Non-pigmented ciliary epithelial cell (primary cell): ENCODE measurements at places on chromosomes 6 and 20.

- DNase-seq = no peak
These were observed 94.8 kb upstream of the NHSL1 start for GRCh38 chr6:138593909-138594757.

DNA sequence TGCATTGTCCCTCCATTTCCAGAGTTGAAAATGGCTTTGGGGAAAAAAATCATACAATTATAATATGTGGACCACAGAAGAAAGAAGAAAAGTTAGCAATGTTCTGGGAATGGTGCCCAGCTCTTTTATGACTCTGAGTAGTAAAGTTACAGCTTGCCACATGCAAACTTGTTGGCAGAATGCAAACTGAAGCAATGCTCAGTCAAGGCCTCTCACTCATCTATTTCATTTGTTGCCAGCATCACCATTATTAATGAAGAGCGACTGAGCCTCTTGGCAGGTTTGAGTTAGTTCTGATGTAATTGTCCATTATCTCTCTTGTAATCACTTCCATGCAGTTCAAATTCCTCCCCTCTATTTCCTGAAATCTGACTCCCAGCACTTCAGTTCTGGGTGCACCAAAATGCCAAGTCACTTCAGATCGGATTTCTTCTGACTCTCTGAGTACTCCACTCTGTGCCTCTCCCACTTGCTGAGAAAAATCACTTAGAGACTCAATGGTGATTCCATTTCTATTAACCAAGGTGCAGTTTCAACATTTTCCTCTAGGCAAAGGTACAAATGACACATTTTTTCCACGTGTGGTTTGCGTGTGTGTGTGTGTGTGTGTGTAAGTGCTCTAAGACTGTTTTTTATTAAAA is 154.4 kb upstream of the STMND1 start:
- DNase-seq = peak; percentile 77

DNA sequence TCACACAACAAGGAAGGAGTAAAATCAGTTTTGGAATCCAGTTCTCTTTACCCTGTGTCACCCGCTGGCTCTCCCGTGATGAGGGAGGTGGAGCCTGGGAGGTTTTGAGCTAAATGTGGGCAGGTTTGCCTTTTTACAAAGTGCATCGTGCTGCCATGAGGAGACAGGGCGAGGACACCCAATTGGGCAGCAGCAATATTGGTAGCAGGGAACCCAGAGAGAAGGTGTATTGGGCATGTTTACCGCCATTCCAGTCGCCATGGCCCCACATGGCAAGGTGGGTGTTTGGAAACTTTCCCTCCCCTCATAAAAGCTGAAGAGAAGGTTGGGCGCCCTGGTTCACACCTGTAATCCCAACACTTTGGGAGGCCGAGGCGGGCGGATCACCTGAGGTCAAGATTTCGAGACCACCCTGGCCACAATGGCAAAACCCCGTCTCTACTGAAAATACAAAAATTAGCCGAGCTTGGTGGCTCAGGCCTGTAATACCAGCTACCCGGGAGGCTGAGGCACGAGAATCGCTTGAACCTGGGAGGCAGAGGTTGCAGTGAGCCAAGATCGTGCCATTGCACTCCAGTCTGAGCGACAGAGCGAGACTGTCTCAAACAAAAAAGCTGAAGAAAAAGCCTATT is 3.5 kb upstream of the UBE2V1 start:
- no peak for DNase-seq

GRCh38 chr6:29547573-29547972 is 12.0 kb downstream of the UBD start:
- DNase-seq = no peak

DNA sequence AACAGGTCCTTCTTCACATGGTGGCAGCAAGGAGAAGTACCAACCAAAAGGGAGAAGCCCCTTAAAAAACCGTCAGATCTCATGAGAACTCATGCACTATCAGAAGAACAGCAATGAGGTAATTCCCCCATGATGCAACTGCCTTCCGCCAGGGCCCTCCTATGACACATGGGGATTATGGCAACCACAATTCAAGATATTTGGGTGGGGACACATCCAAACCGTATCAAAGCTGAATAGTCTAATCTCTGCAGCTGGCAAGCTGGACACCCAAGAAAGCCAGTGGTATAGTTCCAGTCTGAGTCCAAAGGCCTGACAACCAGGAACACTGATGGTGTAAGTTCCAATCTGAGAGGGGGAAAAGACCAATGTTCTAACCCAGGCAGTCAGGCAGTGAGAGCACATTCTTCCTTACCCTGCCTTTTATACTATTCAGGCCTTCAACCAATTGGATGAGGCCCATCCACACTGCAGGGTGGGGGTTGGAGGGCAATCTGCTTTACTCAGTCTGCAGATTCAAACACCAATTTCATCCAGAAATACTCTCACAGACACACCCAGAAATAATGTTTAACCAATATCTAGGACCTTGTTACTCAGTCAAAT is 17.9 kb upstream of the CNKSR3 start:
- no peak for DNase-seq

GRCh38 chr6:74182992-74183391 is 487.0 kb downstream of the CD109 start:
- DNase-seq = no peak

- DNase-seq = peak; percentile 38
These were observed 100.0 kb downstream of the NOL4L start for GRCh38 chr20:32484958-32485769.

- DNase-seq = no peak
These were observed 404.1 kb upstream of the PLCB4 start for GRCh38 chr20:8664778-8665177.

DNA sequence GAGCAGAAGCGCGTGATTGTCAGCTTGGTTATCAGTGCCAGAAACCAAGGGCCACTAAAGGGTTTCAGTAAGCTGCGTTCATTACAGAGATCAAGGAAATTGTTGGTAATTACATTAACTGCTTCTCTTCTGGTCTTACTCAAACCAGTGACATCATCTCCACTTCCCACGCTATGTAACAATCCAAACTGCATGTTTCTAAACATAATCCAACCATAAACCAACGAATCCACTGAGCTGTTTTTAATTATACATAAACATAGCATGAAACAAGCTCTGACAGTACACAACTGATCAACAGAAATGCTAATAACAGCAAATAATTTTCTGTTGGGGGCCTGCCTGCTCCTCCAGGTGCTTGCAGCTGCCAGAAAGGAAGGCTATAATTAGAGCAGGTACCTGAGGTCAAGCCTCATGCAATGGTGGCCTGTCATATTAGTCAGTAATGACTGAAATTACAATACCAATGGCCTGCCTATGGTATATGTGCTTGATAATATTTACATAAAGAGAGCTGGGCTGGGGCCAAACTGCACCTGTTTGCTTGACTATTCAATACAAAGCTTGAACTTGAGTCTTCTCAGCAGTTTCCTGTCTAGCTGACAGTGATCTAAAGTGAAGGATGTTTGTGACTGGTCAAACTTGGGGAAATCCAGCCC is 40.1 kb downstream of the ILRUN start:
- peak; percentile 48 for DNase-seq

DNA sequence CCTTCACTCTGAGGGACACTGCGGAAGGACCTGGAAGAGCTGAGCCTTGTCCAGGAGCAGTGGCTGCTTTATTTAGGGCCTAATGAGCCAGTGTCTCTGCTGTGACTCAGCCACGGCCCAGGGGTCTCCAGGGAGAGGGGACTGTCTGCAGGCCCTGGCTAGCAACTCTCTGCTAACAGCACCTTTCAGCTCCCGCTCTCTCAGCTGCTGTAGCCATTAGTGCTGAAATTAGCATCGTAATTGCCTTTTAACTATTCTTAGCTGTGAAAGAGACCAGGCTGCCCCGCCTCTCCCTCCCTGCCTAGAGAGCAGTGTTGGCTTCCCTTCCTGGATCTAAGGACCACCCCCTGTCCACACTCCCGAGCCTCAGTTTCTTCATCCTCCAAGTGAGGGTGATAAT is 53.1 kb upstream of the SLC32A1 start:
- DNase-seq = no peak

DNA sequence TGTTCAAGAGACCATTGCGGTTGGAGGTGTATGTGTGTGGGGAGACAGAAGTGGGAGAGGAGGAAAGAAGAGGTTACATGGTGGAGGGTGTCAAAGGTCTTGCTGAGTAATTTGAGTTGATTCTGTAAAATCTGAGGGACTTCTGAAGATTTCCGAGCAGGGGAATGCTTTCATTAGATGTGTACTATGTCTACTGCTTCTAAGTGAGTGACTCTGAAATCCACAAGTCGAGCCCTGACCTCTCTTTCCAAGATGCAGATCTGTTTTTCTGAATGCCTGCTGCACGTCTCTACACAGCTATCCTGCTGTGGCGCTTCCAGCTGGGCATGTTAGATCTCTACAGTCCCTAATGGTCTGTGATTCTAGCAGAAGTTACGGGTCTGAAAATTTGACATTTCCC is 209.8 kb downstream of the ATXN1 start:
- DNase-seq = no peak

- no peak for DNase-seq
These were observed at the start of gene APOBEC2 for GRCh38 chr6:41053041-41053440. Gene APOBEC2, plus strand, starts transcription at chr6:41053202. Its CDS starts 146 bp downstream, at chr6:41053348.

GRCh38 chr20:2838170-2838797 is 2.2 kb downstream of the PCED1A start:
- DNase-seq = no peak
